Esophagus squamous epithelium (tissue), 5 donors: ENCODE measurements at places on chromosomes 12 and 14.

DNA sequence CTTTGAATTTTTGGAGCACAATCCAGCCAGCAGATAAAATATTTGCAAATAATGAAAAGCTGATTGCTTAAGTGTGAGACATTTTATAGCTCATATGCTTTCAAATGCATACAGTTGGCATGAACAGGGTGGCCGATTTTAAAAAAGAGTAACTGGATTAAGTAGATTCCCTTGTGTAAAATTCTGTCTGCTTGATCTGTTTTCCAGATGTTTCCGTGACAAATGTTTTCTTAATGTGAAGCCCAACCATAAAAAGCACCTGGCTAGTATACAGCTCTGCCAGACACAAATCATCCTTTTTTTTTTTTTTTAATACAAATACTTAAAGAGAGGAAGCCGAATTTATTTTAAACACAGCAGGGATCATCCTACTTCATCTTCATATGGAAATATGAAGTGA is 440.7 kb downstream of the CCER1 start:
- DNase-seq = no peak

GRCh38 chr14:68216079-68216478 is 396.5 kb downstream of the RAD51B start:
- no peak for DNase-seq

DNA sequence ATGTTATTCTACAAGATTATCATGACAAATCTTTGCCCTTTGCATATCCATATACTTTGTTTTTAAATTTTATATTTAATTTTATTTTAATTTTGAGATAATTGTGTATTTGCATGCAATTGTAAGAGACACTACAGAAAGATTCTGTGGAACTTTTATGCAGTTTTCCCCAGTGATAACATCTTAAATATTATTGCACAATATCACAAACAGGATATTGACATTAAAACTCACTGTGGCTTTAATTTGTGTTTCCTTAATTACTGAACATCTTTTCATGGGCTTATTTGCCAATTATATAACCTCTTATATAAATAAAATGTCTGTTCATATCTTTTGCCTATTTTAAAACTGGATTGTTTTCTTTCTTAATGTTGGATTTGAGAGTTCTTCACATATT is 95.6 kb downstream of the ASCL1 start:
- DNase-seq = no peak

DNA sequence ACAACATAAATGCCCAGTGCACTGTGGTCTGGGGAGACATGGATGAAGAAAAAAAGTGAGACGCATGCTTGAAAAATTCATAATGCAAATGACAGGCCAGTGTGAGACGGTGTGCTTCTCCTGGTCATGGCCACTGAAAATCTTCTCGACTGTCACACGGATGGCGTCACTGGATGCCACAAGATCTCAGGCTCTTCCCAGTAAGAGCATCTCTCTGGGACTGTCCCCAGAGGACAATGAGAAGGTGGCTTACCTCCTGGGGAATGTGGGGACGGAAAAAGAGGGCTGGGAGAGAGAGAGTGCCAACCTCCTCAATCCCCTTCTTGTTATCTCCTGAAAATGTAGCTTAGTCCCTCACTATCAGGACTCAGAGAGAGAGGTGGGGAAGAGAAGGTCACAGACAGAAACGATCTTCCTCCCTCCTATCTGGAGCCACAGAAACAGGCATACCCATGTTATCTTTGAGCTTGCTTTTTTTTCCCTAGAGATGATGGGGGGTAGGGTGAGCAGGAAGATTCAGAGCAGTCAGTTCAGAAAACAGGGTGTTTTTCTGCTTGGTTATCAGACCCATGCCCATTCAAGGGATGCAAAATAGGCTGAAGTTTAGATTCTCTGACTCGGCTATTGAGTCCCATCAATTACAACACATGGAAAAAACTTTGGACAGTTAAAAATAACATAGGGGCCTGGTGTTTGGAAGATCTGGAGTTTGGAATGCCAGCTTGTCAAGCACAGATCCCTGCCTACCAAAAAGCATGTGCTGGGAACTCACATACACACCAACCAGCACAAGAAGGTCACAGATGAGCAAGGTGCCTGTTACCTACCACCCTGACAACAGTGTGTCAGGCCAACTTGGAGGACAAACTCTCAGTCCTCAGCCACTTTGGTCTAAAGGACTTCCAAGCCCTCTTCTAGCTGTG is 24.2 kb downstream of the DPF3 start:
- DNase-seq = no peak

DNA sequence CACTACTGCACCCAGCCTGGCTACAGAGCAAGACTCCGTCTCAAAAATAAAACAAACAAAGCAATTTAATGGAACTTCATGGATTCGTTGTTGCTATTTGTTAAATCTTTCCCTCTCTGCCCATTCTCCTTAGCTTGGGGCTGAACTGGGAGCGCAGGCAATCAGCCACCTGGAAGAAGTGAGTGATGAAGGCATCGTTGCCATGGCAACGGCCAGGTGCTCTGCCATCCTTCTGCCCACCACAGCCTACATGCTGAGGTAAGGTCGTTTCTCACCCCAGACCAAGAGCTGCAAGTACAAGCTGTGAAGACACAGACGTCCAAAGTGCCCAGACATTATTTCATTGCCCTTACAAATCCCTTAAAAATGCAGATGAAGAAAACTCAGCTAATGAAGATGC is 19.1 kb downstream of the AMDHD1 start:
- DNase-seq = no peak
